CD4-positive, alpha-beta T cell treated with Interleukin-2 at 100 ng/mL for 4 hours (primary cell): ENCODE measurements at places on chromosomes 7 and 10.

DNA sequence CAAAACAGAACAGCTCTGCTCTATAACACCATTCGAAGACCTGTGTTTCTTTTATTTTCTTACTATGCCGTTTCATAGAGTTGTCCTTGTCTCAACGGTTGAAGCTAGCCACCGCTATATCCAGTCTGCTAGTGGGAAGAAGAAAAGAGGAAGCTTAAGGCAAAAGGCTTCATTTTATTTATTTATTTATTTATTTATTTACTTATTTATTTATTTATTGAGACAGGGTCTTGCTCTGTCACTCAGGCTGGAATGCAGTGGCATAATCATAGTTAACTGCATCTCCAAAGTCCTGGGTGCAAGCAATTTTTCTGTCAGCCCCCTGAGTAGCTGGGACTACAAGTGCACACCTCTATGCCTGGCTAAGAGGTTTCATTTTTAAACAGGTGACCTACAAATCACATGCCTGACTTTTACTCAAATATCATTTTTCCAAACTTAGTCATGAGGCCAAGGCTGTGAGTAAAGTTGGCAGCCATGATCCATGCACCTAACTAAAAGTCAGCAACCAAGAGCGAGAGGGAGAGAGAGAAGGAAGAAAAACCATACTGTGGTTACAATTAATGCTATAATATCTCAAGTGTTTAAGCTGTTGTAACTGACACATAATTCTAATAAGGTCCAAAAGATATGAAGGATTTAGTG, 1305.3 kb upstream of the LRRTM3 start:
- no peak for DNase-seq

DNA sequence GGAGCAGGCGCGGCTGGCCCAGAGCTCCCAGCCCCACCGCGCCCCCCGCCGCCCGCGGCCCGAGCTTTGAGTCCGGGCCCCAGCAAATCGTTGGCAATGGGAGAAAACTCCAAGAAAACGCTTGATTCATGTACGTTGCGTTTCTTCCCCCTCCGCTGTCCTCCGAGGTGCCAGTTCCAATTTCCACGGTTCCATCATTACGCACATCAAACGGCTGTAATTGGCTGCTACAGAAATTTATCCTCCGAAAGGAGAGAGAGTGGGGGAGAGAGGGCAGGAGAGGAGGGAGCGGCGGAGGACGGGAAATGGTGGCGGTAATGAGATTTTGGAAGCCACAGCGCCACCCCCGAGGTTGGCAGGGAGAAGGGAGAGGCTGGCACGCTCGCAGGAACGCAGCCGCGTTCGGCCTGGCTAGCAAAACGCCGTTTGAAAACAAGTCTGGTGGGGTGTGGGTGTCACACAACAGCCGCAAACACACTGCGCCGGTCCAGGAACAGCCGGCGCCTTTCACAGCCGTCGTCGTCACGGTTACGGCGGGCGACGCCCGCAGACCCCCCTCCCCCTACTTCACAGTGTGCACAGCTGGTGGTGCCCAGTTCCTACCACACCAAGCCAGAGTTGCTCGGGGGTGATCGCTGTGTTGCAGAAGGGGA, 57.5 kb downstream of the UNCX start:
- DNase-seq = peak; percentile 40

- DNase-seq = no peak
These were observed 17.4 kb downstream of the ZNRF2 start for GRCh38 chr7:30301751-30302150.

DNA sequence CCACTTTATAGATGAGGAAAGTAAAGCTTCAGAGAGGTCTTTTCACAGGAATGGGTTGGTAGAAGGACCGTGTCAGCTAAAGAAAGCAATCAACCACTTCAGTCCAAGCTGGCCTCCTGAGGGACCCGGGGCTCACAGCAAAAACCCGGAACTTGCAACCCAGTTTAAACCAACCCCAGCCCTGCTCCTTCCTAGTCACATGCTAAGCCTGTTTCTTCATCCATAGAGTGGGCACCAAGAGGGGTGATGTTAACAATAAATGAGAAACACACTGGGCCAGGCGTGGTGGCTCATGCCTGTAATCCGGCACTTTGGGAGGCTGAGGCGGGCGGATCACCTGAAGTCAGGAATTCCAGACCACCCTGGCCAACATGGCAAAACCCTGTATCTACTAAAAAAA, 12.1 kb upstream of the NPFFR1 start:
- DNase-seq = no peak

- DNase-seq = no peak
These were observed 12.2 kb downstream of the PDZD8 start for GRCh38 chr10:117363028-117363427.

DNA sequence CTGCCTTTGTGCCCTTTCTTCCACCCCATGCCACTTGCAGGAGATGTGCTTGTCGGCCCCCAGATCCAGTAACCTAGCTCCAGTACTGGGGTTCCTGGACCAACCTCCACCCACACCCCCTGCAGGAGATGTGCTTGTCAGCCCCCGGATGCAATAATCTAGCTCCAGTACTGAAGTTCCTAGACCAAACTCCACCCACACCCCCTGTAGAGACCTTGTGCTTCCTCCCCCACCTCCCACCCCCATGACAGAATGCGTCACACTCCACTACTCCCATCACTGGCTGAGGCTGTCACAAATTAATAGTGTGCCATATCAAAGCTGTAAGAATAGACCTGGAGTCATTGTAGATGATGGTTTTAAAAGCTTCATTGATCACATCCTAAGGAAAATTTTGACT, 185.0 kb downstream of the BICC1 start:
- DNase-seq = no peak
